ENCODE measurements at places on chromosomes 13 and 19.

GRCh38 chr13:24215126-24215525 lies 54.6 kb downstream of the SPATA13 start:
- no peak for DNase-seq

DNA sequence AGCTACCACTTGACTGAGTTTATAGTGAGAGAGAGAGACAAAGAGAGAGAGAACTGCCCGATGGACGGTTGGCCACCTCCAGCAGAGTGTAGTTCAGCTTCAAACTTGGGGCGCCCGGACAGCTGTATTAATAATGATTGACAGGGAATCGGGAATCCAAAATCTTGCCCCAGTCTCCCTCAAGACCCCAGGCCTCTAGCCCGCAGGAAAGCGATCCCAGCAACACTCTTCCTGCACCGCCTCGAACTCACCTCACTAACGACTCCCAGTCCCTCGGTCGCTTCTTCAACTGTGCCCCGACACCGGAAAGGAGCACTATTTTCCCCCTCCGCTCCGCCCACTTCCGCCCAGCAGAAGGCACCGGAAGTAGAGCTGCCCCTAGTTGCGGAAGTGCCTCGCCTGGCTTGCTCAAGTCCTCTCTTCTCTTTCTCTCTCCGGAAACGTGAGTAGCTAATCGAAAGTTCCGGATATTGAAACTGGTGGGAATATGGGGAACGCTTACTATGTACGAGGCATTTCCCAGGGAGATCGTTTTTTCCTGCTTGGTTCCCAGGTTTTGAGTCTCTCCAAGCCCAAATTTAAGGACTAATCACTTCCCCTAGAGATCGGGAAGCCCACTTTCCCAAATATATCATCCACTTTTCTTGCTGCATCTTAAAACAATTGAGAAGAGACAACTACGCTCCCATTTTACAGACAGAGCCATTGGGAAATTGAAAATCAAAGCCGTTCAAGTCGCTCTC lies at the start of gene NOSIP:
NOSIP (minus strand) TSS at position 293 of the 743 bp plus-strand sequence. CDS start 19,865 bp downstream, outside the sequence.
- DNase-seq = peak; percentile 96

- DNase-seq = no peak
These were observed 175.0 kb downstream of the STK24 start for GRCh38 chr13:98401934-98402333.

GRCh38 chr19:17775245-17775927 lies 19.6 kb upstream of the B3GNT3 start:
- no peak for DNase-seq

GRCh38 chr13:77460195-77460594 lies 75.3 kb upstream of the SCEL start:
- no peak for DNase-seq

GRCh38 chr19:48933382-48933932 lies at the start of gene DHDH:
Gene DHDH (plus strand): TSS chr19:48933699. CDS start chr19:48933722, 23 bp downstream.
- peak; percentile 90 for DNase-seq

- no peak for DNase-seq
These were observed 6.7 kb upstream of the MRPL4 start for GRCh38 chr19:10245189-10245939.

GRCh38 chr19:15197275-15197941 lies 3.4 kb downstream of the NOTCH3 start:
- no peak for DNase-seq

- DNase-seq = peak; percentile 51
These were observed 15.3 kb downstream of the TNFSF14 start for GRCh38 chr19:6654347-6655310.

DNA sequence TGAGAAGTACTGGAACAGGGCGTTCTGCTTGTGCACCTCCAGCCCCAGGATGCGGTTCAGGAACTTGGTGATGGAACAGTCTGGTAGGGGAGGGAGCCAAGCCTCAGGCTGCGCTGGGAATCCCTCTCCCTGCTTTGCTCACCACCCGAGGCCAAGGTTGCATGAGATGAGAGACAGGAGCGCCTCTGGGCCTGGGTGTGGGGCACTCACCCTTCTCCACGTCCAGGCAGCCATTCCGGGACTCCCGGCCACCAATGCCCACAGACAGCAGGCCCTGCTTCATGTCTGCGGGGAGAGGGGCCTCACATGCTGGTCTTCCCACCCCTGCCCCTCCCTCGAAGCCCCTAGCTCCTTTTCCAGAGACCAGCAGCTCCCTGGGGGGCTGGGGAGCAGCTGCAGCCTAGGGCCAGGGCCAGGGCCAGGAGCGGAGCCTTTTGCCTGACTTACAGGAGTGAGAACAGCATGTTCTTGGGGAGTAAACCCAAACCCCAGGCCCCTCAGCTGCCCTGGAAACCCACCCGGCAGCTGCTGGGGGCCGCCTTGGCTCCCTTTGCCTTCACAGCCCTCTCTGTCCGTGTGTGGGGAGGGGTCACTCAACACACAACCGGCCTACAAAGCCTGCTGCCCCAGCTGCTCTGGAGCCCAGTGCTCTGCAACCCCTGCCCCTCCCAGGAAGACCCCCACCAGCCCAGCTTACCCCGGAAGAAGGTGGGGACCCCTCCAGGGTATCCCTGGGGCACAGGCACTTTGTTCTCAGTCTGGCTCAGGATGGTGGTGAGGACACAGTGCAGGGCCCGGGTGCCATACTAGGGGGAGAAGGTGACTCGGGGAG lies 7.2 kb downstream of the GPX4 start:
- no peak for DNase-seq

DNA sequence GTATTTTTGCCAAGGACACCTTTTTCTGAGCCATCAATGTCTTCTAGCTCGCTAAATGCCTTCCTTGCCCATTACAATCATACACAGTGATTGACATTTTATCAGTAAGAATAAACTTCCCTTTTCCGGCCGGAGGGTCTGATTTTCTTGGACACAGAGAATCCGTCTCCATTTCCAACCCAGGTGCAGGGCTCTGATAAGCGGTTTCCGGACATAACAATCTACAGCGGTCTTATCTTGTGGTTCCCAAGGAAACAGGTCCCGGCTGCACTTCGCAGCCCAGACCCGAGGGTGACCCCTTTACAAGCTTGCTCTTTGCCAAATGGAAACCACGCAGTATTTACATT lies 5.1 kb upstream of the ZNF77 start:
- no peak for DNase-seq

- DNase-seq = no peak
These were observed 89.7 kb downstream of the DCT start for GRCh38 chr13:94389604-94390351.

- no peak for DNase-seq
These were observed 40.7 kb upstream of the PNMA8B start for GRCh38 chr19:46536391-46536790.
